ENCODE measurements at places on chromosomes 11 and 22. TPM values are rescaled to one million over a fixed set of nuclear protein-coding genes. Genes with fewer than 3 reads are reported as not detected.
A peak's percentile ranks its signal among the peaks of the same experiment; 100 is the strongest.

The CELSR1 gene
- total RNA-seq, result 38.5 TPM

The FOXRED2 gene
- 5.3 TPM for total RNA-seq

The NEFH gene
- 3.1 TPM for total RNA-seq

GRCh38 chr11:36306888-36307287, 10.8 kb downstream of the PRR5L start:
- H3K4me3 ChIP-seq, result no peak overlapping the region
- peaks cover 6% of the 10 kb centered on the region for H3K4me1 ChIP-seq
- no peaks in the 10 kb centered on the region for H3K36me3 ChIP-seq

DNA sequence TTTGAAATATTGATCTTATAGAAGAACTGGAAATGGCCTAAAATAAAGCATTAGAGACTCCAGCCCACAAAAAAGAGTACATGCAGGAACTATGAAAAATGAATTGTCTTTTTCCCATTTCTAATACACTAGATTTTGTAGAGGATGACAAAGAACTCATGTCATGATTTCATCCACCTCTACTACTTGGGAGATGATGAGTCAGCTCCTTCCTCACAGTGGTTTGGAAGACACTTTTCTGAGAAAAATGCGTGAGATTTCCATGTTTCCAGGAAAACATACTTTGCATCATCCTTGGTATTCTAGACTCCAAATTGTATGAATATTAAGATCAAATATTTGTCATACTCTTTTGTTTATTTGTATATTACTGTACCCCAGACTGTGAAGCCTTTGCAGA, 500.5 kb downstream of the FAM181B start:
- no peaks in the 10 kb centered on the region for H3K36me3 ChIP-seq
- no peak overlapping the region for H3K27ac ChIP-seq
- H3K4me1 ChIP-seq, result no peaks in the 10 kb centered on the region
- no peaks in the 10 kb centered on the region for H3K27me3 ChIP-seq
- DNase-seq, result no peak

The CD3D gene
- total RNA-seq, result 0.61 TPM

DNA sequence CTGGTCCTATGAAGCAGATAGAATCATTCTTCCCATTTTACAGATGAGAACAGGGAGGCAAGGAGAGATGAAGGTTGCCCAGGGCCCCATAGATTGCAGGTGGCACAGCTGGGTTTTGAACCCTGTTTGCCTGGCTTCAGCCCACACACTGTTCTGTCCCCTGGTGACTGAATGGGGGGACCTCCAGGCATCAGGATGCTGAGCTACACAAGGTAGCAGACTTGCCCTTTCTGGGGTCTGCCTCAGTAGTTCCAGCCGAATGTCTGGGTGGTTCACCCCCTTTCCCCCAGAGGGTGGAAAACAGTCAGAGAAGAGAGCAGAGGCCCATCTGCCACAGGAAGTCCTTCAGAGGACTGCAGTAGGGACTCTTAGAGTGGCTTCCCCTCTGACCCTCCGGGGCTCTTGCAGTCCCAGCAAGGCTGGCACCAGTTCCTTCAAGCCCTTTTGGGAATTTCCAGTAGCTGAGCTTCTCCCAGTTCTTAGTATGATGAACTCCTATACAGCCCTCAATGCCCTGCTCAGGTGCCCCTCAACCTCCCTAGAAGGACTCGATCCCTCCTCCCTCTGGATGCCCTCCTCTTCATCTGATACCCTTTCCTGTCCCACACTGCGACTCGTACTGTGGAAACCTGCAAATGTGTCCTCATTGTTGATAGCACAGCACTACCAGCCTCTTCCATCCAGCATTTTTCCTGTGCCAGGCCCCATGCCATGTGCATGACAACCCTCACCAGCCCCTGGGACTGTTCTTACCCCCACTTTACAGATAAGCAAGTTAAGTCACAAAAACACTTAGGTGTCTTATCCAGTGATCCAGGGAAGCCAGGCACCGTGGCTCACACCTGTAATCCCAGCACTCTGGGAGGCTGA, 82.8 kb downstream of the IGLL1 start:
- no peak overlapping the region for H3K27ac ChIP-seq
- DNase-seq, result no peak
- H3K36me3 ChIP-seq, result no peaks in the 10 kb centered on the region
- H3K4me1 ChIP-seq, result no peaks in the 10 kb centered on the region
- peaks cover 4% of the 10 kb centered on the region for H3K27me3 ChIP-seq

The CARNS1 gene
- total RNA-seq, result 0.23 TPM

DNA sequence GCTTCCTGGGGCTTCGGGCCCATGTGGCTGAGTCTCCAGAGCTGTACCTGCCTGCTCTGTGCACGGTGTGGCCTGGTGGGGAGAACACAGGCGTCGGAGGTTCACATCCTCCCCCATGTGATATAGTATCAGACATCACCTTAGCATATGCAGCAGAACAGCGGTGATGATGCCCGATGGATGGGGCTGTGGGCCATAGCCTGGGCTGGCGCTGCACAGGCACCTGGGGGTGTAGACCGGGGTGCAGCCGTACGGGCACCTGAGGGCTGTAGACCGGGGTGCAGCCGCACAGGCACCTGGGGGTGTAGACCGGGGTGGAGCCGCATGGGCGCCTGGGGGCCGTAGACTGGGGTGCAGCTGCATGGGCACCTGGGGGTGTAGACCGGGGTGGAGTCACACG, 29.2 kb downstream of the NADSYN1 start:
- no peak overlapping the region for H3K4me3 ChIP-seq
- peaks cover 14% of the 10 kb centered on the region for H3K36me3 ChIP-seq
- no peaks in the 10 kb centered on the region for H3K27me3 ChIP-seq
- no peak for DNase-seq
- no peaks in the 10 kb centered on the region for H3K4me1 ChIP-seq
- no peak overlapping the region for H3K27ac ChIP-seq

DNA sequence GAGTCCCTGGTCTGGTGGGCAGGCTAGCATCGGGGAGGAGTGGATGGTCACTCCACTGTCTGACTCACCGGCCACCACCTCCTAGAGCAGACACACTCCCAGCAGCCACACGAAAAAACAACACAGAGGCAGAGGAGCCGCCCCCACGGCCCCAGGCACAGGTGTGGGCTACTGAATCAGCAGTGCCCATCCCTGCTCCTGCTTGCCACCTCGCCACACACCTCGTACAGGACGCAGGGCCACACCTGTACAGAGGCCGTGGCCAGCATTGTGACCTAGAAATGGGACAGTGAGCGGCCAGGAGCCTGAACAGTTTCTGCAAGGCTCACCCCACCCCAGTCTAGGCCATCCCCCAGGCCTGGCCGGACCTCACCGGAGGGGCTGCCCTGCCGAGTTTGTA, 14.0 kb downstream of the TRIM29 start:
- no peak overlapping the region for H3K4me3 ChIP-seq
- no peak overlapping the region for H3K27ac ChIP-seq
- H3K27me3 ChIP-seq, result peaks cover 15% of the 10 kb centered on the region
- no peak for DNase-seq

The SYT13 gene
- total RNA-seq, result 0.50 TPM

- H3K4me1 ChIP-seq, result peaks cover 17% of the 10 kb centered on the region
- no peak overlapping the region for H3K27ac ChIP-seq
- H3K4me3 ChIP-seq, result no peak overlapping the region
- no peak for DNase-seq
- H3K36me3 ChIP-seq, result no peaks in the 10 kb centered on the region
- no peaks in the 10 kb centered on the region for H3K27me3 ChIP-seq
Observed at GRCh38 chr11:124113890-124114289, 1.4 kb upstream of the VWA5A start.

The MUC6 gene
- not detected for total RNA-seq

GRCh38 chr11:25065746-25066145, 568.9 kb downstream of the LUZP2 start:
- no peak overlapping the region for H3K4me3 ChIP-seq
- H3K36me3 ChIP-seq, result no peaks in the 10 kb centered on the region
- DNase-seq, result peak; percentile 94
- peak overlapping the region; percentile 51 for H3K27ac ChIP-seq
- no peaks in the 10 kb centered on the region for H3K27me3 ChIP-seq

DNA sequence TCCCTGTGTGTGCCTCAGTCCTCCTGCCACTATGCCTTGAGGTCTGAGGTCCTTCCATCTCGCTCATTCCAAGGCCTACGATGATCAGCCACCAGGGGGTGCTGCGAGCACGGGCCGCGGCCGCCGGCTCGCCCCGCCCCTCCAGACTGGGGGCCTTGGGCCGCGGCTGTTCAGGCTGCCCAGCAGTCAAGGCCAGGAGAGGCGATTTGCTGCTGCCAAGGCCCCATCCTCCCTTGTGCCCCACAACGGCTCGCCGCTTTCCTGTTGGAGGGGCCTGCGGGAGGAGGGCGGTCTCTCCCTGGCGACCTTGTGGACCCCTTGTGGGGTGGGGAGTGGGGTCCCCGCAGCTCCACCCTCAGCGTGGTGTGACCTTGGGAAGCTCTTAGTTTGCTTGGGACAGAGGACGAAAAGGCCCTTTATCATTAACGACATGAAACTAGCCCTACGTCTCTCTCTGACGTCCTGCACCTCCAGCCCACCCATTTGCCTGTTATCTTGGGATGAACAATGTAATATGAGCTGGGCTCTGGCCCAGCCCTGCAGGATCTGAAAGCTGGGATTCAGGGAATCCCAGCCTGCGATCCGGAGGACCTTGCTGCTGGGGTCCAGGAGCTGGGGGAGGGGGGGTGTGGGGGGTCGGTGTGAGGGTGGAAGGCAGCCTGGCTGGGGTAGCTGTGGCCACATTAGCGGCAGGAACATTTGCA, 5.3 kb upstream of the GALR3 start:
- peaks cover 18% of the 10 kb centered on the region for H3K4me1 ChIP-seq
- peaks cover 10% of the 10 kb centered on the region for H3K27me3 ChIP-seq
- DNase-seq, result peak; percentile 69
- peak overlapping the region; percentile 51 for H3K4me3 ChIP-seq

All from astrocyte (in vitro differentiated cells and primary cell).